Neural crest cell (in vitro differentiated cells): ENCODE measurements at places on chromosomes 16 and 17. TPM values are rescaled to one million over a fixed set of nuclear protein-coding genes. Genes with fewer than 3 reads are reported as not detected.

DNA sequence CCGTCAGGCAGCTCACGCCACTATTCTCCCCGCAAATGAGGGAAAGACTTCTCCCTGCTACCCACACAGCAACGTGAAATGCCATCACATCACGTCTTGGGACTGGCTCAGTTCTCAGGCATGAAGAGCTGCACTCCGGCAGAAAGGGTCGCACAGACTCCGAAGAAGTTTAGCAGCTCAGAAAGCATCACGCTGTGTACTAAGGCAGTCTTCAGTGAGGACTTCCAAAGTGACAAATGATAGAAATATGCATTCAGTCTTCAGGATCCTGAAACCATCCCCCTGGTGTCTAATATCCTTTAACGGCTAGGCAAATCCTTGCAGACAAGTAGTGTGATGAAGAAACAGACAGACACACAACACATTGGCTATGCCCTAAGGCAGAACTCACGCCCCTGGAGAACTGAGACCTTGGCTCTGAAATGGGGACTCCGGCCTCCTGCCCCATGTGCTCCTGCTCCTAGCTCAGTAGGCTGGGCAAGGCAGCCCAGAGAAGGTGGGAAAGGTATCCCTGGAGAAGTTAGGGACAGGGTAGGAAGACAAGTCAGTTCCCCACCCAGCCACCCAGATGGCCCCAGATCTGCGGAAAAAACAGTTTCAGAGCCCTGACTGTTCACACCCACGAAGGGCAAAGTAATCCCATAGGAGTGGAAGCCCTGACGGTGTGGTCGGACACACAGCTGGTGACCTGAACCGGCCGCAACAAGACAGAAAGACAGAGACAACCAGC lies 1.6 kb downstream of the XYLT1 start:
- no peak for DNase-seq

The SLC38A8 gene
- total RNA-seq, result not detected in 2 replicates

DNA sequence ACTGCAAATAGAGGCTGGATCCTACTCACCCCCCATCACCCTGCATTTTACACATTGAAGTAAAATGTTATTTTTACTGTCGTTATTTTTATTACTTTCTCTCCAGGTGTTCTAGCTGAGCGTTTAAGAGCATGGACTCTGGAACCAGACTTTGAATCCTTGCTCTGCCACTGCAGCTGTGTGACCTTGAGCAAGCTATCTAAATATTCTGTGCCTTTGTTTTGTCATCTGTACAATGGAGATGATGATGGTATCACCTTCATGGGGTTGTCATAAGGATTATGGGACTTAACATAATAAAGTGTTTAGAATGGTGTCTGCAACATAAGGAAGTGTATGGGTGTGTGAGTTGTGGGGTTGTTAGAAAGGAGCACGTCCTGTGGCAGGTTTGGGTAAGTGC lies 17.8 kb downstream of the MSI2 start:
- no peak for DNase-seq

The RNF112 gene
- 0.84 and 1.2 TPM in 2 replicates for total RNA-seq

DNA sequence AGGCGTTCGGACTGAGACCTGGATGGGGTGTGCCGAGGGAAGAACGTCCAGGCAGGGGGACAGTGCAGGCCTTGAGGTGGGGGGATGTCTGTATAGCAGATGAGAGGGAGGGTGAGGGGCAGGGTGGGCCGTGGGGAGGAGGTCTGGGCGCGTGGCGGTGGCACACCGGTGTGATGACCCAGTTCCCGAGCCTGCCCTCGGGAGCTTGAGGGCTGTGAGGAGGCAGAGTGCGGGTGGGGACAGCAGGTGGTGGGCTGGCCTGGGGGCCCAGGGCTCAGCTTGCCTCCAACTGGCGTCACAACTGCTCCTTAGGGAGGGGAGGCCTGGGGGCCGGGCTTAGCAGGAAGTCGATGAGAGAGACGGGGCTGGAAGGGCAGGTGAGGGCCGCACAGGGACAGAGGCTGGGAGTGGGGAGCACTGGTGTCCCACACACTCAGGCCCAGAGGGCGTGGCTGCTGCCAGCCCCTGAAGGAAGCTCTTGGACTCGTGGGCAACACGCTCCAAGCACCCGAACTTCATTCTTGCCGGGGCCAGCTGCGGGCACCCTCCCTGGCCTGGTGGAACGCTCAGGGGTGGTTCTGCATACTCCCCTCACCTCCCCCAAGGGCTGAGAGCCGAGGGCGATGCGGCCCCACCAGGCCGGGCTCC lies 6.5 kb downstream of the CACNA1H start:
- no peak for DNase-seq

- no peak for DNase-seq
Measured at GRCh38 chr16:3643095-3643730, 11.3 kb upstream of the DNASE1 start.

The KRTAP4-5 gene
- not detected in 2 replicates for total RNA-seq

DNA sequence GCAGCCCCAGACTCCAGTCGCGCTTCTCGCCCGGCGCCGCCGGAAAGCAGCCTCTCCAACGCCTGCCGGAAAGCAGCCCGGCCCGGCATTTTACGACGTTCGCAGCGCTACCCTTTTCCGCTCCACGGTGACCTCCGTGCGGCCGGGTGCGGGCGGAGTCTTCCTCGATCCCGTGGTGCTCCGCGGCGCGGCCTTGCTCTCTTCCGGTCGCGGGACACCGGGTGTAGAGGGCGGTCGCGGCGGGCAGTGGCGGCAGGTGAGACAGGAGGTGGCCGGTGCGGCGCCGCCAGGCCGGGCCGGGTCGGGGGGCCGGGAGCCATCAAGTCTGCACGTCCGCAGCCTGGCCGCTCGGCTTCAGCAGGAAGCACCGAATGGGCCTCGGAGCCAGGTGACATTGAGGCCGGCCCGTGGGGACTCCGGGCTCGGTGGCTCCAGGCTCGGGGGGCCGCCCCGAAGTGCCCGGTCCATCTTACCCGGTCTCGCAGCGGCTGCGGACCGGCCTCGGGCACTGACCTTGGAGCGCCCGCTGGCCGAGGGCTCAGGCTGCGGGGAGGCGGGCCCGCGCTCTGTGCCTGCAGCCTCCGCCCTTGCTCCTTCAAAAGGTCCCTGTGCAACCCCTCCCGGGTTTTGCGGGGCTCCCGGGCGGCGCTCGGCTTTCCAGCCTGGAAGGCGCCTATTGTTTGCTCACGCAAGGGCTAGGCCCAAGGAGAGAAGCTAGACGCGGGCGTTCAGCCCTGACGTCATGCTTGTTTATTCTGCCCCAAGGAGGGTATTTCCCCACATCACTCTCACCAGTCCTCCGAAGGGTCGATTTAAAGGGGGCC lies at the start of the genes COX4I1 and EMC8:
Gene COX4I1, plus strand, starts transcription at position 199 of the 824 bp plus-strand sequence. CDS start 1,511 bp downstream, outside the sequence.
Gene EMC8, minus strand, starts transcription at position 48 of the 824 bp plus-strand sequence. CDS start 249 bp downstream, outside the sequence.
- DNase-seq, result peak; percentile 94

The SLC25A19 gene
- total RNA-seq, result 15.7 and 18.6 TPM in 2 replicates

GRCh38 chr17:48297825-48298224 lies 132.2 kb downstream of the SKAP1 start:
- DNase-seq, result no peak

The HCRT gene
- total RNA-seq, result 0.47 TPM in 1 of 2 replicates, not detected in the other

- DNase-seq, result no peak
Measured at GRCh38 chr17:1638624-1639300, 6.8 kb downstream of the SCARF1 start.

GRCh38 chr16:82943371-82943770 lies 316.6 kb downstream of the CDH13 start:
- no peak for DNase-seq

GRCh38 chr17:81511554-81511803 lies 1.1 kb downstream of the ACTG1 start:
- no peak for DNase-seq

The CNTROB gene
- 55.5 and 58.3 TPM in 2 replicates for total RNA-seq

The PYDC1 gene
- not detected in 2 replicates for total RNA-seq

- DNase-seq, result peak; percentile 23
Measured at GRCh38 chr17:49471089-49471683, 23.9 kb upstream of the NGFR start.

The CHD9NB gene
- total RNA-seq, result 0.61 and 0.75 TPM in 2 replicates

- DNase-seq, result no peak
Measured at GRCh38 chr16:50204453-50205108, 51.5 kb downstream of the TENT4B start.

The TEFM gene
- total RNA-seq, result 10.8 and 15.0 TPM in 2 replicates

GRCh38 chr17:66417300-66417719 lies 114.9 kb downstream of the PRKCA start:
- DNase-seq, result no peak

GRCh38 chr17:50087912-50088405 lies 7.2 kb upstream of the PDK2 start:
- no peak for DNase-seq

DNA sequence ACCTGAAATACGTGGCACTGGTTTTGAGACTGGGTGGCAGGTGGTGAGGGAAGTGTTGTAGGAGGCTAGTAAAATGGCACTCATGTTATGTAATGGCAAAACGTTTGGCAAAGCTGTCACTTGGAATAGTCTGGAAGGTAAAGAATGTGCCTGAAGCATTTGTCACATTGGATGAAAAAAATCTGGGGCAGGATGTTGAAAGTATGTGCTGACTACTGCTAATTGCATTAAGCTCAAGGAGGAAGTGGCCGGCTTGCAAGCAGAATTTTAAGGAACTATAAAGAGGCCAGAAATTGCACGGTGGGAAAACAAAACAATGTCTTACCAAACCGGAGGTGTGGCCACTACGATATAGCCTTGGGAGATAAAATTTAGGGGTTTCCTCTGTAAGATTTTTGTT lies 26.6 kb upstream of the NLRP1 start:
- DNase-seq, result no peak

- DNase-seq, result no peak
Measured at GRCh38 chr16:72936408-72936807, 111.5 kb downstream of the ZFHX3 start.

The TBC1D3E gene
- not detected in 2 replicates for total RNA-seq

GRCh38 chr17:27296428-27296979 lies 2.6 kb downstream of the WSB1 start:
- no peak for DNase-seq

The KRTAP4-1 gene
- not detected in 2 replicates for total RNA-seq

The CARD14 gene
- 1.3 and 1.7 TPM in 2 replicates for total RNA-seq

The DRC3 gene
- 0.61 and 1.6 TPM in 2 replicates for total RNA-seq

DNA sequence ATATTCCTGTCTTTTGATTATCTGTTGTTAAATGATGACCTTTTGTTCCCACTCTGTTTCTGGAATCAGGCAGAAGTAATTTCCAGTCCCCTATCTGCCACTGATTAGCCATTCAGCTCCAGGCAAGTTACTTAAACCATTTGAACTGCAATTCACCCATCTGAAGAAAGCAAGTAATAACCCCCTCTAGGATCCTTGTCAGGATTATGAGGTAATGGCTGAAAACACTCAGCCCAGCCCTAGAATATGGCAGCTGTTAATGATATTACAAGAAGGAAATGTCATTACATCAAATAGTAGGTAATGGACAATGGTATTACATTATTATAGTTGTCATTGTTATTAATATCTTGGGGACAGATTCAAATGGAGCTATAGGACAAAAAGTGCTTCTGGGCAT lies 16.0 kb upstream of the SLC47A1 start:
- no peak for DNase-seq

DNA sequence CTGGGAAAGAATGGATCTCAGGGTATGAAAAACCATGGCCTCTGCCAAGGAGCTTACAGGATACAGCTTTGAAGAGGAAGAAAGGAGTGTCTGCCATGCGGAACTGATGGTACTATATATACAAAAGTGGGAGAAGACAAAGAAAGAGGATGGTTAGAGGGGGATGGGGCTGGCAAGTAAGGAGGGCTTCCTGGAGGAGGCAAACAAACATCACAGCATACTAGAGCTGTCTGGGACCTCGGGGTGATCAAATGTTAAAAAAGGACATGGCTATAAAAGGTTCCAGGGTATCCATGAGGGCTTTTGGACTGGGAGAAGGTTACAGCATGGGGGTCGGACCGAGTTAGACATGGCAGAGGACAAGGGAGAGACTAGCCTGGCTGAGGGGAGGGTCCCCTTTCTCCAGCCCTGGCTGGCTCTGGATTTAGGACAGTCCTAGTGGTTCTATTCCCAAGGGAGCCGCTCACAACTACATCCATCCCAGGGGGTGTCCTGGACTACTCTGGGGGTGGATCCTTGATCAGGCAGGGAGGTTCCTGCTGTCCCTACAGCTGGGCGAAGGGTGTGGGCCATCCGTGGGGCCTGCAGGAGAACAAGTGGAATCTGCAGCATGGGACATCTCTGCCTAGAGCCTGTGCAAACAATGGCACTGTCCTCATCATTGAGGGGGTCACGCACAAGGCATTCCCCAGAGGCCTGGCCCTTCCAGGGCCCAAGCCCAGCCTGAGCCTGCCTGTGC lies 12.2 kb downstream of the WNT9B start:
- no peak for DNase-seq

The ZNF598 gene
- total RNA-seq, result 55.7 and 62.5 TPM in 2 replicates

DNA sequence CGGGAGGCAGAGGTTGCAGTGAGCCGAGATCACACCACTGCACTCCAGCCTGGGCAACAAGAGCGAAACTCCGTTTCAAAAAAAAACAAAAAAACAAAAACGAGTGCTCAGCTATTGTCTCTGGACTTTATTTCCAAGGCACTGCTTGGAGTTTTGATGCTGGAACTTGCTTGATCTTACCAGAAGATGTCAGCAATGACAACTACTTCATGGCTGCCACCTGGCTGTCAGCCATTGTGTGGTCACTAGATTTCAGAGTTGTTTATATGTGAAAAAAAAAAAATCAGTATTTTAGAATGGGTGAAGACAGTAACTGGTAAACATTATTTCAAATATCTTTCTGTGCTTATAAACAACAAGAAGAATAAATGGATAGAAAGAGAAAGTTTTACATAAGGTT lies 26.3 kb upstream of the OR4D1 start:
- DNase-seq, result no peak

DNA sequence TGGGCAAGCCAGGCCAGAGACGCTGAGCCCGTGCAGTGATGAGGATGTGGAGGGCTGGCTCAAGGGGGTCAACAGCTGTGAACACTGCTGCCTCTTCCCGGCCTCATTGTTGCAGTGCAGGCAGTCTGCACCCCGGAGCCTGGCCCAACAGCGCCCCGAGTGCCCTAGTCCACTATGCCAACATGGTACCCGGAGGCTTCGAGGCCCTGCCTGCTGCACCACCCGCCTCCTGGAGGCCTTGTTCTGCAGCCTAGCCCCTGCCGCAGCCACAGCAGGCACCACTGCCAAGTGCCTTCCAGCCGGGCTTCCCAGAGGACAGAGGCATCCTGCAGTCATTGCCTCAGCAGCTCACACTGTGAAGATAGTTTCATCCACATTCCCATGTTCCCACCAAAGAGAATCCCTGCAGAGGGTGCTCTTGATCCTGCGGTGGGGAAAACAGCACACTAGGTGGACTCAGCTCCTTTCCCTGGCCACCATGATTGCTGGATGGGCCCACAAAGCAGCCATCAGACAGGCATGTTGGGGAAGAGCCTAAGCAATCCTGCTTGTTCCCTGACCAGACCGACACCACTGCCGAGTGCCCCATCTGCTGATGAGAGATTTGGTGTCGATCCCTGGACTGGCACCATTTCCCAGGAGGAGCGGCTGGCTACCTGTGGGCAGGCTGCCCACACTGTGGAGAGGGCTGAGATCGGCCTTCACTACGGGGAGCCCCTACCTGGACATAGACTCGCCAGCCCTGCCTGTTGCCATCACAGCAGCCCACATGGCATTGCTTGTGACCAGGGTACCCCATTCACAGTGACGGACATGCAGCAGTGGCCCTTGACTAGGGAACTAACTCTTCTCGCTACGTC lies 44.9 kb downstream of the USP22 start:
- DNase-seq, result no peak

The SKAP1 gene
- total RNA-seq, result 0.49 TPM in 1 of 2 replicates, not detected in the other

The CACNG1 gene
- 0.32 and 0.44 TPM in 2 replicates for total RNA-seq
